ENCODE measurements at places on chromosomes 2 and 18. TPM values are rescaled to one million over a fixed set of nuclear protein-coding genes. Genes with fewer than 3 reads are reported as not detected.

DNA sequence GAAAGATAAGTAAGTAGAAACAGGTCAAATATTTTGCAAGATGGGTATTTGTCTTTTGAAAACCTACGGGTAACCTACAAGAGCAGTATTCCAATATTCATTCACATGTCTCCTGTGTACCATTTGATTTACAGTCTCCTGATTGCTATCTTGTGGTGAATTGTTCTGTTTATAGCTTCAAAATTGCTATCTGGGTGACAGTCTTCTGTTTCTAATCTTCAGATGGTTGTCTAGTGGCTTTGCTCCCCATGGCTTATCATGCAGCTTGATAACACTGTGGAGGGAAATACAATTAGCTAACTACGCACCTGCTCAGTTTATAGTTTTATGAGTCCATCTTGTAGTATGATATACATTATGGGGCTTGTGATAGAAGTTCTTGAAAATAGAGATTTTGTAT, 816.8 kb downstream of the CPS1 start:
- DNase-seq = no peak

DNA sequence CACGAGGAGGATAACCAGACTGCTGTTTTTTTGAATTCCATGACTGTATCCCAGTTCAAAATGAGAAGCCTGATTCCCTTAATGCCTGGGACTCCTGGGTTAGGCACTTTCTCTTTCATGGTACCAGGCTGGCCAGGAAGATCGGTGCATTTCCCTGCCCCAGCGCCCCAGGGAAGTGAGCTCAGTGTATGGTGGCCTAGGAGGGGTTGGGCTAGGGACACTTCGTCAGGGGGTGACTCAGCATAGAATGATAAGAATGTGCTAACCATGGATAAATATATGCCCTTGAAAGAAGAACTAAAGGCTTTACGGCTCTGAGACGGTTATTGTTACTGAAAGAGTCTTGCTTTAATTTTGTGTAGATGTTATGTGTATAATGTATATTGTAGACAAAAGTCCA, 27.5 kb upstream of the FAM237A start:
- peak; percentile 41 for DNase-seq

- no peak for DNase-seq
These were observed 179.5 kb downstream of the PHLPP1 start for GRCh38 chr18:62894681-62895390.

- no peak for DNase-seq
These were observed 240.8 kb upstream of the RGPD4 start for GRCh38 chr2:107585851-107586250.

- DNase-seq = peak; percentile 90
These were observed 249.9 kb upstream of the RBBP8 start for GRCh38 chr18:22683196-22683676.

DNA sequence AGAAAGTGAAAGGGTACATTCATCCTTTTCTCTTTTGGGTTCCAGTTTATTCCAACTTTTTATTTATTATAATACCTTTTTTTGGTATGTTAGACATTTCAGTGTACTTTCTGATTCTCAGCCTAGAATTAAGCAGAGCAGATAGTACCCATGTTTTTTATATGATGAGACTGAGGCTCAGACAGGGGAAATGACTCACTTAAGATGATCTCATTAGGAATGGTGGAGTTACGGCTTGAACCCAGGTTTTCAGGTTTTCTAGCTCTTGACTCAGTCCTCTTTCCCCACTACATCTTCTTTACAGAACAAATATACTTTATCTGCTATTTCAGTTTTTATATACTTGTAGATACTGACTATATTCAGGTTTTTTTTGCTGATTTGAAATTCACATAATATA, 51.7 kb upstream of the OTX1 start:
- DNase-seq = no peak

- DNase-seq = no peak
These were observed 245.5 kb upstream of the CXCR4 start for GRCh38 chr2:136363470-136363869.

GRCh38 chr2:41998186-41999127, 49.4 kb upstream of the PKDCC start:
- DNase-seq = no peak

- peak; percentile 12 for DNase-seq
These were observed 171.9 kb downstream of the FMNL2 start for GRCh38 chr2:152506843-152507242.

- DNase-seq = no peak
These were observed 13.2 kb downstream of the ZNF804A start for GRCh38 chr2:184611361-184612085.

GRCh38 chr2:112129060-112129459, 9.1 kb upstream of the FBLN7 start:
- DNase-seq = no peak

DNA sequence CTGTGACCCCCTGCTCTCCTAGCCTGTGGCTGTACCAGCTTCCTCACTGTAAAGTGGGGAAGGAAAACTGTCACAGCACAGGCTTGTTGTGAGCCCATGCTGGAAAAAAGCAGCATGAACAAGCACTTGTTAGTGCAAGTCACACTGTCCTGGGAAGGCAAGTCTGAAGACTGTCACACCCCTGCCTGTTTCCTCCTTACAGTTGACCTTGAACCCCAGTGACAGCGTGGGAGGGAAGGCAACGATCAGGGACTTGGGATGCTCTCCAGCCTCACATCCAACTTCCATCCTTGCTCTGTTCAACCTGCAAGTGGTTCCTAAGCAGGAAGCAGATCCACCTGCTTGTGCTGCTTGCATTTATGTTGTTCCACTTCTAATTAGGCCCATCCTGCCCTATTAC, 311.3 kb upstream of the KLHL29 start:
- no peak for DNase-seq

DNA sequence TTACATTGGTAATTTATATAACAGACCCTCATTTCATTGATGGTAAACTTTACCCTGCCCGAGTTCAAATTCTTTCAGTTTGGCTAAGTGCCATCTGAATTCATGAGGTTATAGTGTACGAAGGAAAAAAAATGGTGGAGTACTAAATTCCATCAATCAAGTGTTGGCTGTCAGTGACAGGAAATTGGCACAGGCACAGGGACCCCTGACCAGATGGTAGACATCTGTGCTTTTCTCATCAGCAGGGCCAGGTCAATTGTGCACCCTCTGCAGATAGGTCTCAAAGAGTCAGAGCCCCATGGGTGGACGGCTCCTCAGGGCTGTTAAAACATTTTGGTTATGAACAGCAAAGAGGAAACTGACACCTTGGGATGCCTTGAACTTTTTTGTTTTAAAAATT, 439.2 kb downstream of the SETBP1 start:
- no peak for DNase-seq

- DNase-seq = no peak
These were observed 297.3 kb downstream of the MTX2 start for GRCh38 chr2:176566496-176566895.

- DNase-seq = no peak
These were observed 25.5 kb downstream of the TMEM247 start for GRCh38 chr2:46504685-46505471.

GRCh38 chr2:235055891-235056516, 104.2 kb downstream of the SH3BP4 start:
- peak; percentile 63 for DNase-seq

DNA sequence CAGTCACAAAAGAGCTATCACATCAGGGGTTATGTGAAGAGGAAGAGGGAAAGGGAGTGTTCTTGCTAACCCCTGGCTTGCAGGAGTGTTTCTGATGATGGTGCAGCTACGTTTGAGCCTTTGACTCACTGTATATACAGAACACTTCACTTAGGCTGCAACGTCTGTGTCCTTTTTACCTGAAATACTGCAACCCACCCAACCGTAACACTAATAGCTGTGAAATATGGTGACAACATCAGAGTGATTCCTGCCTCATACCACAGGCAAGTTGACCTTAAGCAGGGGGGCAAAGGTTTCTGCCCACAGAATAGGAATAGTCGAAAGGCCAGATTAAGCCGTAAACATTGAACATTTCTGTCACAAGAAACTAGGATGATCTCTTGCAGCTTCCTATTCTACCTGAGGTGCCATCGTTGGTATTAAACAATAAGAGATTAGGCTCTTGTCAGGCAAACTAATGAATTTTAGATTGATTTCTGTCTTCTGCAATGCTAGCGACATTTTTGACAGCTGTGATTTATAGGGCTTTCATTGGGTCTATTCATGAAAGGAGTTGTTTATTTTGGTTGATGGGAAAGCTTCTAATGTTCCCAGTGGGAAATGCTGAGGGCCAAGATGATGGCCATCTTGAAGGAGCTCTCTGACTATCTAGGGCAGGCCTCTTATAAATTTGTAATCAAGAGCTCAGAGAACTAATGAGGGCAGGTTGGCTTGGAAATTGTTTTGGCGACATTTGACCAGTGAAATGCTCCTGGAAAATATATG, 316.8 kb downstream of the PIK3C3 start:
- no peak for DNase-seq

- no peak for DNase-seq
These were observed 41.0 kb upstream of the MGAT4A start for GRCh38 chr2:98771721-98772524.

- no peak for DNase-seq
These were observed 7.7 kb downstream of the GBX2 start for GRCh38 chr2:236160366-236161081.

GRCh38 chr2:181690860-181691259, 10.5 kb upstream of the NEUROD1 start:
- no peak for DNase-seq

DNA sequence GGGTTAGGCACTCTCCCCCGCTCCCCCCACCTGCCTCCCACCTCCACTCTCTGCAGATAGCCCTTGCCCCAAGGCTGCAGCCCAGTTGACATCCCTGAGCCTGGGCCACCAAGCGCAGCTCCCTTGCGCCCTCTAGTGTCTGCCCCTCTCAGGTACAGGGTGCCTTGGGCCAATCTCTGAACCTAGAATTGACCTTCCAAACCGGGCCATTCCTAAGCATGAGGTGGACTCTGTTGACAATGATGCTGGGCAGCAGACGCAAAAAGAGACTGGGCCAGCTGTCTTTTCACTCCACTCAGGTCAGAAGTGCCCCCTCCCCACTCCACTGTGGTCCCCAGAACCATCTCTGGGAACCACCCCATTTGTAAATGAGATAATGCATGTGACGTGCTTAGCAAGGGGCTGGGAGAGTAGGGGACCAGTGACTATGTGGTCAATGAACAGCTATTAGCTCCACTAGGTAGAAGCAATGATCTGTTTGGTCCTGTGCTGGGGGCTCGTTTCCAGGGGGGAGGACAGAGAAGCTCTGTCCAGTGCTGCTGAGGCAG, 43.3 kb upstream of the PLB1 start:
- DNase-seq = peak; percentile 85

- DNase-seq = no peak
These were observed 28.2 kb downstream of the MAIP1 start for GRCh38 chr2:199983534-199983933.

DNA sequence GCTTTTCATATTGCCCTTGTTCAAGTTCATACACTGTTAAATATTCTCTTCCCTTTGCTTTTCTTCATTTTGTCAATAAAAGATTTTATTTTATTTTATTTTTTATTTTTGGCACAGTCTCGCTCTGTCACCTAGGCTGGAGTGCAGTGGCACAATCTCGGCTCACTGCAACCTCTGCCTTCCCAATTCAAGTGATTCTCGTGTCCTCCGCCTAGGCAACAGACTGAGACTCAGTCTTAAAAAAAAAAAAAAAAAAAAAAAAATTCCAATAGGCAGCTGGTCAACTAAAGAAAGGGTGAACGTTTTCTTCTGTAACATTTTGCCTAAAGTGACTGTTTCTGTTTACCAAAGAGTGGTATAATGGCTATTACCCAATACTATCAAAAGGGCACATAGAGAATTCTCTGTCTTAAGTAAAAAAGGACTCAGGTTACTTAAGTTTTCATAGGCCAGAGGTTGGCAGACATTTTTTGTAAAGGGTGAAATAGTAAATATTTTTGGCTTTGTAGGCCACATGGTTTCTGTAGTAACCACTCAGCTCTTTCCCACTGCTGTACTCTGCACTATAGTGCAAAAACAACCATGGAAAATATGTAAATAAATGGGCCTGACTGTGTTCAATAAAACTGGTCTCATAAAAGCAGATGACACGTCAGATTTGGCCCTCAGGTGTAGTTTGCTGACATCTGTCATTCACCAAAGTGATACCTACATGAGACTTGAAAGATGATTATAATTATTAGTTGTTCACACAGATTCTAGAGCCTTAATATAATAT, 113.4 kb downstream of the MIB1 start:
- no peak for DNase-seq

DNA sequence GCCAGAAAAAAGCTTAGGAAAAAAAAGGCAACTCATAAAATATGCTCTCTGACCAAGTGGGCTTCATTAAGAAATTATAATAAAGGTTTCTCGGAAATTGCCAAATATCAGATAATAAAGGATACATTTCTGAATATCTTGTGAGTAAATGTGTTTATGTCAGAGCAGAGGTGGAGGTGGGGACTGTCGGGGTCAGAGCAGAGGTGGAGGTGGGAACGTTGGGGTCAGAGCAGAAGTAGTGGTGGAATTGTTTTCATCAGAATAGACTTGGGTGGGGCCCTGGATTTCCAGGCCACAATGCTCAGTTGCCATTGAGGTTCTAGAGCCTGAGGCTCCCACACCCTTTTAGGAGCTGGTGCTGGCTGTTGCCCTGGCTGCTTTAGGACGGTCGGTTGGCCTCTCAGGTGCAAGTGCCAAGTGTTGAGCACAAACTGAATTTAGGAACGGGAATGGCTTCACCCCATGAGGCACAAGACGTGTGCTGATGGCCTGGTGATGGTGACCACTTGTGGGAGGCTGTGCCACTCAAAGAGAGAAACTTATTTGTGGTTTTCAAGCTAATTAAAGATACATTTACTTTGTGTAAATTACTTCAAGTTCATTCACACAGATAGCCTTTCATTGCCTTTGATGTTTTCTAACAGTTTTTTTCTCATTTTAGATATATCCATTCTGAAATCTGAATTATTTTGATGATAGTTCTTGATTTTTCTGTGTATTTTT, 131.5 kb downstream of the ATP9B start:
- DNase-seq = no peak

The RNF125 gene
- total RNA-seq = 0.50 TPM

The AP1S3 gene
- total RNA-seq = 108 TPM

The EXOC6B gene
- 26.4 TPM for total RNA-seq

The POTEF gene
- total RNA-seq = not detected

The EFEMP1 gene
- 14.7 TPM for total RNA-seq

The TCF4 gene
- 0.37 TPM for total RNA-seq

The POTEJ gene
- not detected for total RNA-seq

The LINC00305 gene
- total RNA-seq = not detected

The AGXT gene
- total RNA-seq = not detected

The EVX2 gene
- not detected for total RNA-seq

The GLS gene
- total RNA-seq = 115 TPM

The SP9 gene
- total RNA-seq = not detected

The MAT2A gene
- total RNA-seq = 393 TPM
